Spleen (tissue), 13 donors: ENCODE measurements at places on chromosomes 3 and 15. TPM values are rescaled to one million over a fixed set of nuclear protein-coding genes. Genes with fewer than 3 reads are reported as not detected.

- peaks cover 86% of the 10 kb centered on the region for H3K27me3 ChIP-seq
- H3K27ac ChIP-seq: no peak overlapping the region
- H3K4me1 ChIP-seq: no peaks in the 10 kb centered on the region
Measured at GRCh38 chr15:96412045-96412905, 81.8 kb downstream of the NR2F2 start.

DNA sequence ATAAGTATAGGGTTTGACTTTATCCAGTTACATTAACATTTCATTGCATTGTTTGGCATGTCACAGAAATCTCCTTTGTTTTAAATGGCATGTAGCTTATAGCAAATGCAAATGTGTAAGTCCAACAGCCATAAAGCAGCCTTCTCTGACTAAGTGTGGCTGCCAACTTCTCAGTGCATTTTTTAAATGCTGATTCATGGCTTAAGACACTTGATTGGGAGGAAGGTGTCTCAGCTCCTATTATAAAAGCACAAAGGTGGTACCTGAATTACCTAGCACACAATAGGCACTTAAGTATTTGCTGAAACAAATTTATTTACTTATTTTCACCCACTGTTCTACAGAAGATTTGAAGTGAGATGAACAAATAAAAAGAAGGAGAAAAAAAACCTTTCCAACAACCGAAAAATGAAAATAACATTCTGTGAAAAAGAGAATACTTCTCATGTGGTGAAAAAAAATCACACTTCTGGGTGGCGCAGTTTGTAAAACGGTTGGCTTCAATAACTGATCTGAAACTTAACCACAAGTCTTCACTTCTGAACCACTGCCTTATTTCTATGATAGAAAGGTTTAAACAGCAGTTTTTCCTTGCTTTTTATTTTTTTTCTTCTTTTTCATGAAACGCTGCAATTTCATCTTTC lies 105.5 kb upstream of the ICE2 start:
- no peak for DNase-seq
- H3K4me1 ChIP-seq: peaks cover 38% of the 10 kb centered on the region
- H3K27ac ChIP-seq: peak overlapping the region; percentile 52
- no peaks in the 10 kb centered on the region for H3K36me3 ChIP-seq
- no peak overlapping the region for H3K4me3 ChIP-seq

DNA sequence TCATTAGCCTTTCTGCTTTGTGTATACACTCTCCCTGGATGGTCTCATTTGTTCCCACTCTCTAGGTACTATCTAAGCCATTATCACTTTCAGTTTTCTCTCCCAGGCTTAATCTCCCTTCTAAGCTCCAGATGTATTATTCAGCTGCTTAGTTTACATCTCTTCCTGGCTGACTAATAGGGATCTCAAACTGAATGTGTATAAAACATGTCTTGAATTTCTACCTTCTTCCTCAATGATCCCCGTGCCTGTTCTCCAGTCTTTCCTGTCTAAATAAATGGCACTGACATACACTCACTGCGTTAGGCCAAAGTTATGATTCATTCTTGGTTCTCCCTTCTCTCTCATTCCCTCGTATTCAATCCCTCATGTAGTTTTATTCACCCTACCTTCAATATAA lies 127.3 kb downstream of the NR2F2 start:
- no peaks in the 10 kb centered on the region for H3K4me1 ChIP-seq
- no peaks in the 10 kb centered on the region for H3K36me3 ChIP-seq
- H3K4me3 ChIP-seq: no peak overlapping the region
- DNase-seq: no peak
- H3K27me3 ChIP-seq: peaks cover 6% of the 10 kb centered on the region
- H3K27ac ChIP-seq: no peak overlapping the region

OXTR gene
- total RNA-seq: 1.3 TPM
